Stimulated activated CD8-positive, alpha-beta memory T cell treated with anti-CD3 and anti-CD28 coated beads, Interleukin-4, amount 100 ng/mL, for 4 hours (primary cell): ENCODE measurements at places on chromosomes 3 and 15.

DNA sequence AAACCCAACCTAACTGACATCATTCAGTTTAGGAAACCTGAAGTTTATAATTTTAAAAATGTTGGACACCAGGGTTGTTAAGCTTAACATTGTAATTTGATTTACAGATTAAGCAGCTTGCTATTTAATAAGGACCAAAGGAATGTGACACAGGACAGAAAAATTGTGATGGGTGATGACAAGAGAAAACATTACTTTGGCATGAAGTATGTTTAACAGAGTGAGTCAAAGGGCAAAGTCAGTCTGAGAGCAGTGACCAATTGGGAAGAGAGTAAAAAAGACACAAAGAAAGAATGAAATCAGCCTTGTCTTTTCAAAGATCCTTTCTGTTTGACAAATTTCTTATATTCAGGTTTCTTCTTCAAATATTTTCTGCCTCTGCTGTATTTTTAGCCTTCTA lies 1301.6 kb downstream of the SI start:
- no peak for DNase-seq

- no peak for DNase-seq
These were observed 27.6 kb upstream of the UBE2E2 start for GRCh38 chr3:23175341-23176083.

DNA sequence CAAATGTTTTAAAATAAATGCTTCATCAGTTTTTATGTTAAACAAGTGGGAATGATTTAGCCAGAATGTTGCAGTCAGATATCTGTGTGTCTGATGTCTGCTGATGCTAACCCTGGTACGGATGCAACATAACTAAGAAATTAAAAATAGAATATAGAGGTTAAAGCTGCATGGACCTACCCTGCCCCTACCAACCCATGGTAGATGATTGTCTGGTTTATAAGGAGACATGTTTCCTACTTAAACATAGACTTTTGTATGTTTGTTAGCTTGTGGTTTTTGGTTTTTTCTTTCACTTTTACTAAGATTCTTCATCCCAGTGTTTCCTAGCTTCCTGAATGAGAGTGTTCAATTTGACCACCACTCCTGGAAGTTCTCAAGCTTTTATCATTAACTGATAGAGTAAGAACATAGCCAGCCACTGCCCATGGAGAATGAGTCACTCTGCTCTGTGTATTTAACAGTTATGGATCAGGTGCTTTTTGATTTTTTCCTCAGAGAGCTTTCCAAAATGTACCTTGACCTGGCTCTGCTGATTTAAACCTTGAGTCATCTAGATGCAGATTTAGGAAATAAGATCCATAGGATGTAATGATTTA lies 70.7 kb upstream of the VEPH1 start:
- DNase-seq, result no peak

DNA sequence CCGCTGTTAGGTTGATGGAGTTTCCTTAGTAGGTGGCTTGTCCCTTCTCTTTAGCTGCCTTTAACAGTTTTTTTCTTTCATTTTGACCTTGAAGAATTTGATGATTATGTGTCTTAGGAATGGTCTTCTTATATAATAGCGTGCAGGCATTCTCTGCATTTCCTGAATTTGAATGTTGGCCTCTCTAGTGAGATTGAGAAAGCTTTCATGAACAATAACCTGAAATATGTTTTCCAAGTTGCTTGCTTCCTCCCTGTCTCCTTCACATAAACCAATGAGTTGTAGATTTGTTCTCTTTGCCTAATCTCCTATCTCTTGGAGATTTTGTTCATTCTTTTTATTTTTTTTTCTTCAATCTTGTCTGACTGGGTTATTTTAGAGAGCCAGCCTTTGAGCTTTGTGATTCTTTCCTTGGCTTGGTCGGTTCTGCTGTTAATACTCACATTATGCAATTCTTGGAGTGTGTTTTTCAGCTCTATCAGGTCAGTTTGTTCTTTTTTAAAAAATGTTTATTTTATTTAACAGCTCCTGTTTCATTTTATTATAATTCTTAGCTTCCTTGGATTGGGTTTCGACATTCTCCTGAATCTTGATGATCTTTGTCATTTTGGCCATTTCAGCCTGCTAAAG lies 627.9 kb downstream of the SI start:
- DNase-seq, result no peak

DNA sequence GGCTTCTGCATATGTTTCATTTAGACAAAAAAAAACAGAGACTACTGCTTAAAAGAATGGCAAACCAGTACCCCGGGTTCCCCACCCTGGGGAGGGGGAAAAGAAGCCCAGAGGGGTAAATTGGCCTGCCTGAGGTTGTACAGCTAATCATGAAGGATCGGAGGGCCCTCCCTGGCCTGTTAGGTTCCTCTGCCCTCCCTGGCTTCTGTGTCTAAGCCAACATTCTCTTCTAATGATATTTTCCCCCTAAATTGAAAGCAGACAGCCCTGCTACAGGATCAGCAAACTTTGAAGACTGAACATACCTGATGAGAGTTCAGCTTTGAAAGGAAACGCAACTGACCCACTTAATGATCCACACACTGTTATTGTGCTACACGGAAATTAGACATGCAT lies 2.5 kb downstream of the ARHGAP31 start:
- DNase-seq, result no peak

- DNase-seq, result no peak
These were observed 409.8 kb upstream of the TMCO5A start for GRCh38 chr15:37524601-37525000.

GRCh38 chr3:51777985-51778384 lies 1.1 kb downstream of the IQCF6 start:
- no peak for DNase-seq

DNA sequence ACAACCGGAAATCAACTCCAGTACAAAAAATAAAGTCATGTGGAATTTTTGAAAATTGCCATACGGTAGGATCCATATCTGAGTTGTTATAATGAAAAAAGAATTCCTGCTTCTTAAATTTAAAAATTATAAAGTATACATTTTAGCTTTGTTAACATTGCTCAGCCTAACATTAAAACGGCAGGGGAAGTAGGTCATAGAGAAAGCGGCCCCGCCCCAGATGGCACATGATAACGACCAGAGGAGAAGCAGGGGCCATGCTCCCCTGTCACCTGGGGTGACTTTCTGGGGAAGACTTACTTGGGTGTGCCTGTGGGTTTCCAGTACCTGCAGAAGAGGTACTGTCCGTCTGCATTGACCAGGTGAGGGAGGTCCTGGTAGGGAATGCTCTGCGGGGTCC lies 921 bp downstream of the MGLL start:
- DNase-seq, result no peak

DNA sequence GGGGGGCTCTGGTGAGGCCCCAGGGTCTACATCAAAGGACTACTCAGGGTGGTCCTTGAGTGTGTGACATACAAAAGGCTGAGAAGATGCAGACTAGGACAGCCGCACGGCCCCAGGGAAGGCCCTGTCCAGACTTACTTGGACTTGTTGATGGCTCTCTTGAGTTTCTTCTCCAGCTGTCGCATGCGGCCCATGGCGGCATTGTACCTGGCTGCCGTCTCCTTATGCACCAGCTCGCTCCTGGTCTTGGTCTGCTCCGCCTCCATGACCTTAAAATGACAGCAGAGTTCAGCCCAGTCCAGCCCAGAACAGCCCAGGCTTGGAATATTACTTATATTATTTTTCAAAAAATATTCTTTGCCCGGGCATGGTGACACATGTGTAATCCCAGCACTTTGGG lies 56.0 kb downstream of the CAPN7 start:
- DNase-seq, result no peak

GRCh38 chr3:143536817-143537535 lies 311.3 kb downstream of the SLC9A9 start:
- no peak for DNase-seq

- DNase-seq, result no peak
These were observed 244.5 kb downstream of the ZIC4 start for GRCh38 chr3:147161833-147162232.

- no peak for DNase-seq
These were observed 99.4 kb downstream of the ERC2 start for GRCh38 chr3:56368846-56369245.

- no peak for DNase-seq
These were observed 120.2 kb downstream of the LRRC28 start for GRCh38 chr15:99371180-99372103.

DNA sequence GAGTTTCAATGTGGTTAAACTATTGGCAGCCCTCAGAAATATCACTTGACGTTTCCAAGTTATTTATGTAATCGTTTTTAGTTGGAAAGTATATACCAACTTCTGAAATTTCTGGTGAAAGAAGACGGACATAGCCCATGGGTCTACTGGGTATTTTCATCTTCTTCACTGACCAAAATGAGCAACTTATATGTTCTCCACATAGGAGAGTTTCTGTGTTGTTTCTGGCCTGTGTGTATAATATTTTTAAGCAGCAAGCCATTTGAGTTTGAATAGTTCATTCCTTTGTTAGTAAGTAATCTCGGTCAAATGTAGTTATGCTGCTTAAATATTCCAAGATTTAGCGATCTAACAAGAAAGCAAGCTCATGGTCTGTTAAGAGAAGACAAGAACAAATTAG lies 57.3 kb downstream of the ADAMTSL3 start:
- DNase-seq, result no peak

DNA sequence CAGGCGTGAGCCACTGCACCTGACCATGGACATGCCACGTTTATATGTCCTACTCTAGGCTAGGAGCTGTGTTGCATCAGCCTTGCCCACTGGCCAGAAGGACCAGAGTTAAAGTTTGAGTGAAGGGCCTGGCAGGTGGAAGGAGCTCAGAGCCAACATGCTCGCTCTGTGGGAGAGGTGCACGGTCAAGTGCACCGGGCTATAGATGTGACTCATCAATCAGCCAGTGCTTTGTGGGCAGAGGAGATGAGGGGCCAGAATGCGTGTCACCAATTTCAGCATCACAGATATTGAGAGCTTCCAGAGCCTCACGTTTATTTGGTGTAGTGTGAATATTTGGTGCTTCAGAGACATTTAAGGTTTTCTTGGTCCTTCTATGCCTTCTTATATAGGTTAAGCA lies 137.3 kb upstream of the KBTBD8 start:
- no peak for DNase-seq

DNA sequence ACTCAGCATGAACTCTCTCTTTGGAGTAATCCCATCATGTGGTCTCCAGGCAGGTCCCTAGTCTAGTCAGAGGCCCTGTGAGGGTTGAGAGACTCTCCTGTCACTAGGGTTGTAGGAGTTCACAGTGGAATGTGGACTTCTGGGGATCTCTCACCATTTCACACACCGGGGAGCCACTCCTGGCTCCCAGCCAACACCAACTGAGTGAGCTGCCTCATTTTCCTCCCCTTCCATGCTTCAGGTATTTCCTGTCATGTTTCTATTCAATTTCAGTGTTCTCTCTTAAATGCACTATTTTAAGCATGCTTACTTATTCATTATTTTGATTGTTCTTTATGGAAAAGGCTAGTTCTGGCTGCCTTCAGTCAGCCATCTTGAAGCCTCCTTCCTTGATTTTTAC lies 467.5 kb upstream of the ARL6 start:
- no peak for DNase-seq

- DNase-seq, result no peak
These were observed 36.6 kb upstream of the MGLL start for GRCh38 chr3:127858937-127859336.

- no peak for DNase-seq
These were observed 546.9 kb downstream of the RBMS3 start for GRCh38 chr3:29827756-29828155.

- no peak for DNase-seq
These were observed 54.5 kb downstream of the RGMA start for GRCh38 chr15:93034512-93034911.
